Forelimb muscle (tissue), 1 donor: ENCODE measurements at places on chromosomes 16 and 17. TPM values are rescaled to one million over a fixed set of nuclear protein-coding genes. Genes with fewer than 3 reads are reported as not detected.

DNA sequence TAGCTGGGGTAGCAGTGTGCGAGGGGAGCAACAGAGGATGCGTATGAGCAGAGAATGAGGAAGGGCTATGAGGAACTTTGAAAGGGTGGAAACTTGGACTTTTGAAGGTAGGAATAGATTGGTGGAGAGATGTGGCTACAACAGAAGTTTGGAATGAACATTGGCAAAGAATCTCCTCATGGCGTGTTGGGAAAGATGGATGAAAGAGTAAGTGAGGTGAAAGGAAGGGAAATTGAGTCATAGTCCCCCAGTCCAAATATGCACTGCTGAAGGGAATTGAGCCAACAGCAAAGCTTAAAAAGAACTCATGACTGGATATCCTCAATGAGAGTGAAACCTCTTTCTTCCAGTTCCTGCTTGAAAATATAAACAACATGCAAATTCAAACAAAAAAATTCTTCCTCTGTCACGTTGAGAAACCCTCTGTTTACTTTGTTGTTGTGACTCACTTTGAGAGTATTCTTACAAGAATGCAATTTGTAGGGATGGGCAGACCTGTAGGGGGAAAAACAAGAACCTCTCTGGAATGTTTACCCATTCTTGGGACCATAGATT lies 313.2 kb upstream of the KCNJ16 start:
- no peak for DNase-seq

- no peak for DNase-seq
Measured at GRCh38 chr17:28204751-28205150, 114.2 kb upstream of the TMEM97 start.

NLRC3 gene
- 1.2 TPM for polyA plus RNA-seq

GRCh38 chr16:67833030-67833414 lies 9.1 kb upstream of the THAP11 start:
- DNase-seq, result no peak

DNA sequence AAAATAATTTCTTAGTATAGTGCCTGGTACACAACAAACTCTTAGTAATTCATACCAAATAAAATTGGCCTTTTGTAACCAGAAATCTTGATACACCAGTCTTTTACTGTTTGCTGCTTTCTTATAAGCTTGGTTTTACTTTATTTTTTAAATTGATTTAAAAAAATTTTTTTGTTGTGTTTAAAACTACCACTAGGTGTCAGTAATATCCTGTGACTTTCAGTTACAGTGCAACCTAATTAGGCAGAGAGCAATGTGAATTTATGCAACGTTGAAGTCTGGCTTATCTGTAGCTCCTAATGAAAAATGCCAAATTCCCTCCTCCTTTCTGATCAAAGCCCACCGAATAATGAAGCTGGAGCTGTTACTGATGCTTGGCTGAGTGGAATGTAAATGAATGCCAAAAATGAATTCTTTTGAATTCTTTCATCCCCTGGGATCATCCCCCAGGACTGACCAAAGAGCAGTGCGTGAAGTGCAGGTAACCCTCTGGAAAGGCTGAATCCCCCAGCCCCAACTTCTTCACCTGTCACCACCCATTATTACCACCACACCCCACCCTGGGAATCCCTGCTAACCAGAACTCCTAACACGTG lies 3.8 kb downstream of the ERCC4 start:
- no peak for DNase-seq

GRCh38 chr17:29165800-29166506 lies 14.2 kb downstream of the MYO18A start:
- DNase-seq, result no peak

KLHL11 gene
- 4.9 TPM for polyA plus RNA-seq

DNA sequence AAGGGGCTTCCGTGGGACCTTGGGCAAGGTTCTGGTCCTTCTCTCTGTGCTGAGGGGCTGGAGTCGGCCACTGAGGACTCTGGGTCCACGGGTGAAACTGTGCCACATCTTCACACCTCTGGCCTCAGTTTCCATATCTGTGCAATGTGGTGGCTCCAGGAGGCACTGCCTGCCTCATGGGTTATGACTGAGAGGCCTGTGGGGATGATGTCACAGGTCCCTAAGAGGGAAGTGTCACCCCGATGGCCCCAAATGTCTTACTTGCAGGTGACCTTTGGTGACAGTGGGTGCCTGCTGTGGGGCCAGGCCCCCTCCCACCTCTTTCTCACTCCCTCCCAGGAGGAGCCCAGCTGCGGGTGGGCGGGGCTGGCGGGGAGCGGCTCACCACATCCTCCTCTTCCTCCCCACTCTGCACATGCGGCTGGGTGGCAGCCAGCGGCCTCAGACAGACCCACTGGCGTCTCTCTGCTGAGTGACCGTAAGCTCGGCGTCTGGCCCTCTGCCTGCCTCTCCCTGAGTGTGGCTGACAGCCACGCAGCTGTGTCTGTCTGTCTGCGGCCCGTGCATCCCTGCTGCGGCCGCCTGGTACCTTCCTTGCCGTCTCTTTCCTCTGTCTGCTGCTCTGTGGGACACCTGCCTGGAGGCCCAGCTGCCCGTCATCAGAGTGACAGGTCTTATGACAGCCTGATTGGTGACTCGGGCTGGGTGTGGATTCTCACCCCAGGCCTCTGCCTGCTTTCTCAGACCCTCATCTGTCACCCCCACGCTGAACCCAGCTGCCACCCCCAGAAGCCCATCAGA lies at the start of gene IL21R:
TSS of gene IL21R (plus strand) at position 407 of the 801 bp plus-strand sequence. CDS start 27,898 bp downstream, outside the sequence.
- DNase-seq, result no peak

DNA sequence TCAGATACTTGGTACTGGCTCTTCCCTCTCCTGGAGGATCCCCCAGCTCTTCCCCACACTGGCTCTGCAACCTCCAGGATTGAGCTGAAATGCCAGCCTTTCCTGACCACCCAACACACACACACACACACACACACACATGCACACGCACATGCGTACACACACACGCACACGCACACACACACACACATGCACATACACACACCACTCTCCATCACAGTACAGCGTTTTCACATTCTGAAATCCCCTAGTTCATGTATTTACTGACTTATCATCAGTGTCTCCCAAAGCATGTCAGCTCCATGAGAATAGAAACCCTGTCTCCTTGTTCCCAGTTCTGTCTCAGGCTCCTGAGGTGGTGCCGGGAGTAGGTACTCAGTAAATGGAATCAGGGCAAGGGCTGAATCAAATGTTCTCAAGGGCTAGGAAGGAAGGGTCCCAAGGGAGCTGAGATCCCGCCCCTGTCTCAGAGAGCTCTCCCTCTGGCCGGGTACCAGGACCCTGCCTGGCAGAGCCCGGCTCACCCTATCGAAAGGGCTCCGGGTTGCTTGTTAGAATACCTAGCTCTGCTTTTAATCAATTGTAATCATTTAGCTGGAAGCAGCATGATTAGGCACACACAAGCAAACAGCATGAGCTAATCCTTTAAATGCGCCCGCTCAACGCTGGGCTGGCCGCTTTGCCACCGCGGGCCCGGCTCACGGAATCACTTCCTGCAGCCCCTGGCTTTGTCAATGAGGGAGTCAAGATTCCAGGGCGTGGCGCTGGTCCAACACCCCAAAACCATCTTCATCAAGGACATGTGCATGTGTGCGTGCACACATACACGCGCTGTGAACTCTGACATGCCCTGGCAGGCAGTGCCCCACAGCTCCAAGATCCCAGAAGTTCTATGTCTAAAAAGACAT lies 140.7 kb downstream of the C16orf78 start:
- DNase-seq, result no peak

GRCh38 chr16:70490261-70490660 lies 33.1 kb downstream of the COG4 start:
- DNase-seq, result no peak

GRCh38 chr17:29368926-29369325 lies 21.2 kb upstream of the TAOK1 start:
- DNase-seq, result no peak

KRT31 gene
- 5.9 TPM for polyA plus RNA-seq

GRCh38 chr16:31414706-31415105 lies 13.5 kb downstream of the COX6A2 start:
- DNase-seq, result no peak

DNA sequence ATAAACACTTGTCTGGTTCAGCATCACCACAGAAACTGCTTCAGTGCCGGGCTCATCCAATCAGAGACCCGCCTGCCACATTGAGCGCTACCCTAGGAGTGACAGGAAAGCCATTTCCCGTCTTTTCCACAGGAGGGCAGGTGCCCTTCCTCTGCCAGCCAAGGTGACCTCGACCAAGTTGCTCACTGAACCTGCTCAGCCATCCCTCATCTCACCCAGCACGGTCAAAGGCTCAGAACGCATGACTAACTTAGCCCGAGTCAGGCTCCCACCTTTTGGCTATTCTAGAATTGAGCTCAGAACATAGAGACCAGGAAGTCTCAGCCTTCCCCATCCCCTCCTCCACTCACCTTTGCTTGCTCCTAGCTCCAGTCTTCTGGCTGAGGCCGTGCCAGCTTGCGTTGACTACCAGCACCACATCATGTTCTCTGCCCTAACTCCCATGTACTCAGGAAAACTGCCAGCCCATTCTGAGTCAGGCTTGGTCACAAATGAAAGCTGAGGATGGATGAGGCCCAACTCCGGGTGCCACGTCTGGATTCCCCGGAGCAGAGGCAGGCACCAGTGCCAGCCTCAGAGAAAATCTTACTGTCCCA lies 15.6 kb downstream of the MRPS23 start:
- no peak for DNase-seq

FOXL1 gene
- 0.24 TPM for polyA plus RNA-seq

GRCh38 chr17:14070344-14070984 lies 1.2 kb downstream of the COX10 start:
- DNase-seq, result no peak

DNA sequence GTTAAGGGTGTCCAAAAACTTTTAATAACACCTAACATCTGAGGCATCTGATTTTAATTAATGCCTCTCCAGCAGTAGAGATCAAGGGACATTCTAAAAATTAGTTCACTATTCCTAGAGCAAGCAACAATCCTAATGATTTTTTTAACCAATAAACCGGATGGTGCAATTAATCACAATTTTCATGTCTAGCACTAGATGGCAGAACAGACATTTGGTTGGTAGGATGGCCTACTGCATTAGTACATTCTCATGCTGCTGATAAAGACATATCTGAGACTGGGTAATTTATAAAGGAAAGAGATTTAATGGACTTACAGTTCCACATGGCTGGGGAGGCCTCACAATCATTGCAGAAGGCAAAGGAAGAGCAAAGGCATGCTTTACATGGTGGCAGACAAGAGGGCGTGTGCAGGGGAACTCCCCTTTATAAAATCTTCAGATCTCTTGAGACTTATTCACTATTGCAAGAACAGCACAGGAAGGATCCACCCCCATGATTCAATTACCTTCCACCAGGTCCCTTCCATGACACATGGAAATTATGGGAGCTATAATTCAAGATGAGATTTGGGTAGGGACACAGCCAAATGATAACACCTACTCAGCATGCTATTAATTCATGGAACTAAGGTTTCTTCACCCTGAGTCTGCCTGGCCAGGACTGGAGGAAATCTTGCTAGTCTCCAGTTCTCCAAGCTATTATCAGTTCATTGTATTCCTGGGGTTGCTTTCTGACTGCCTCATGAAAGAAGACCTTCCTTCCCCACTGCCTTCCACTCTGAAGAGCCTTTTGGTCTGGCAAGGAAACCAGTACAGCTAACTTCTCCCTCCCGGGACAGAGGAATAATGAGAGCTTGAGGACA lies 24.8 kb downstream of the HS3ST3A1 start:
- DNase-seq, result no peak

SOX9 gene
- polyA plus RNA-seq, result 7.7 TPM

ADAMTS18 gene
- 0.92 TPM for polyA plus RNA-seq

DNA sequence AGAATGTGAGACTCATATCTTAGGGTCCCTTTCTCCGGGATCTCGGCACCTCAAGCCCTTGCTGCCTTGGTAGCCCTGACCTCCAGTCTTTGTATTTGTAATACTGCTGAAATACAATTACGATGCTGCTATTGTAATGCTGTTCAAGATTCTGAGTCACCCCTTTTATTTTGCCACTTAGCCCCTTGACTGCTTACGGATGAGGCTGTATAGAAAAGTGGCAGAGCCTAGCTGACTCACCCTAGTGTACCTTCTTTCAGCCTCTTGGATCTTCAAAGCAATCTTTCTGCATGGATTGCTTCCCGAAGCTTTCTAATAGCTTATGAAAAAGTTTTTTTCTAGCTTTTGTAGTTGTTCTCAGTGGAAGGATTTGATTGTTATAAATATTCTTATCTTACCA lies 187.9 kb downstream of the KCNJ2 start:
- DNase-seq, result no peak

KRT27 gene
- polyA plus RNA-seq, result not detected

KRTAP9-4 gene
- polyA plus RNA-seq, result not detected

GINS2 gene
- 7.4 TPM for polyA plus RNA-seq

DNA sequence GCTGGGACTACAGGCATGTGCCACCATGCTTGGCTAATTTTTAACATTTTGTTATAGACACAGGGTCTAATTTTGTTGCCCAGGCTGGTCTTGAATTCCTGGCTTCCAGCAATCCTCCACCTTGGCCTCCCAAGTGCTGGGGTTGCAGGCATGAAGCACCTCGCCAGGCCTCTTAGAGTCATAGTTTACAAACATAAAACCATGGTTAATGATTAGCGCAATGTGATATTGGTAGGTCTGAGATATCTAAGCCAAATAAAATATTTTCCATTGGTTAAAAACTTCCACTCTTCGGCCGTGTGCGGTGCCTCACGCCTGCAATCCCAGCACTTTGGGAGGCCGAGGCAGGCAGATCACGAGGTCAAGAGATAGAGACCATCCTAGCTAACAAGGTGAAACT lies 16.6 kb downstream of the TXNDC11 start:
- DNase-seq, result no peak

OTOA gene
- 0.06 TPM for polyA plus RNA-seq

GRCh38 chr17:18859256-18859655 lies 1.3 kb downstream of the PRPSAP2 start:
- DNase-seq, result no peak

FOXC2 gene
- polyA plus RNA-seq, result 0.57 TPM

GRCh38 chr17:35404360-35404759 lies 27.9 kb downstream of the SLFN12 start:
- no peak for DNase-seq

GRCh38 chr16:351804-352520 lies 561 bp downstream of the AXIN1 start:
- no peak for DNase-seq

DNA sequence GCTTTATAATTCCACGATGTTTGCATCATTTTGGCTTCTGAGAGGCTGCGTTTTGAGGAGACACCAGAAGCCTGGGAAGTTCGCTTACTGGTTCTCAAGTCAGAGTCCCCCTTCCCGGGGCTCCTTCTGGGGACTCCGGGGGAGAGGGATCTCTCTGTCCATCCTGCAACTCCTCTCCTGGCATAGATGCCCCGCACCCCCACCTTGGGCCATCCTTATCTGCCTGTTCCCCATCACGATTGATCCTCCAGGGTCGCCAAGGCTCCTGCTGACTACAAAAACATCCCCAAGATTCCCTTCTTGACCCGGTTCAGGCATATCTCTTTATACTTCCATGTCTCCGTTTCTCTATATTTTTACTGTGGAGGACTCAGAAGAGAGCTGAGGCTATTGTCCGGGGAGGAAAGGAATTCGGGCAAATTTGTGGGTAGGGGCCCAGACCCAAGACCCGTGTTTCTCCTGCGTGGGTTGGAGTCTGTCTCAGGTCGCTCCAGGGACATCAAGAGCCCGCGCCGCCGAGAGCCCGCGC lies 18.4 kb upstream of the HOXB13 start:
- DNase-seq, result no peak

- no peak for DNase-seq
Measured at GRCh38 chr16:16147316-16147999, 75.8 kb downstream of the ABCC6 start.

- DNase-seq, result no peak
Measured at GRCh38 chr16:83554096-83554495, 253.7 kb upstream of the HSBP1 start.
